CD8-positive, alpha-beta memory T cell (primary cell): ENCODE measurements at places on chromosomes 11 and 22.
A peak's percentile ranks its signal among the peaks of the same experiment; 100 is the strongest.

- no peak for DNase-seq
Measured at GRCh38 chr22:49606562-49607290, 220.9 kb downstream of the BRD1 start.

DNA sequence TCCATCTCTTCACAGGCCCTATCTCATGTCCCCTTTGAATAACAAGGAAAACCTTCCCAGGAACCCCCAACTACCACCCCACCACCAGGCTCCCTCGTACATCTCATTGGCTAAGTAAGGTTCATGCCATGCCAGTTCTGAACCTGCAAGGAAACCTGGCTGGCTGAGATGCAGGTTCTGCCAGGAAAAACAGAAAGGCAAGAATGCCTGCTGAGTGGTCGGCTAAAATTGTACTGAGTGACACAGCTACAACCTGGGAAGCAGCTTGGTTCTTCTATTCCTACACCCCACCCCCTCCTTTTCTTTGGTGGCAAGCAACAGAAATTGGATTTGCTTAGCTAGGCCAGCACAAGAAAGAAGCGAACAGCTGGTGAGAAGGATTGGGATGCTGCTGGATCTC is 36.1 kb upstream of the TSPAN18 start:
- DNase-seq, result no peak

- DNase-seq, result no peak
Measured at GRCh38 chr22:41261541-41262249, 21.0 kb upstream of the CHADL start.

- DNase-seq, result no peak
Measured at GRCh38 chr11:9473408-9473807, 12.6 kb downstream of the ZNF143 start.

GRCh38 chr11:124763156-124763947 is 1.3 kb upstream of the ESAM start:
- DNase-seq, result peak; percentile 80

- DNase-seq, result no peak
Measured at GRCh38 chr11:122979815-122980595, 1.6 kb downstream of the BSX start.

DNA sequence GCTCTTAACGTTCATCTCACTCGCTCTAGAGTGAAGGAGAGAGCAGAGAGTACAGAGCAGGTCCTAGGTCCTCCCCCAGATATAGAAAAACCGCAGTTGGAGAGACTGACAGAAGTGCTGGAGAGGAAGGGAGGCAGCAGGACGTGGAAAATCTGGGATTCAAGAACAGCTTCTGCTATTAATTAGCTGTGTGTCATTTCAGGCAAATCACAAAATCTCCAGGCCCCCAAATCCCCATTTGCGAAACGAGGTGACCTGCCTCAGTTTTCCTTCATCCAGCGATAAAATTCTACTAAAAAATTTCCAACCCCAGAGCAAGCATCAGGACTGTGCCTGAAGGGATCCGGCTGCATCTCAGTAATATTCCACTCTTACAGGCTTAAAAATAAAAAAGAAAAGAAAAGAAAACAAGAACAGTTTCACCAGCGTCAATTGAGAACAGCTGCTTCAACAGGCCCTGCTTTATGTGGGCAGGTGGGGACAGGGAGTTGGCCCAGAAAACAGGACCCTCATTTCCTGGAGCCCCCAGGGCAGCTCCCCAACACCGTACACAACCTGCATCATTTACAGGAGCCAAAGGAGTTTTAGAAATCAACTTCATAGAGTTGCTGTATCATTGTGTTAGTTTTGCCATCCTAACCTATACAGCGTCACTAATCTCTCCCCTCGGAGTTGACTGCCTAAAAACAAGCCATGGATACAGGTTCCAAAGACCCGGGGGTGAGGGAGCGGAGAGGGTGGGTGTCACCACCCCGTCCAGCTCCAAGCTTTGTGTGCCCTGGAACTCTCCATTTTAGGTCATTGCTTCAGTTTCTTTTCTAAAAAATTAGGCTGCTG is 2.3 kb upstream of the MALAT1 start:
- no peak for DNase-seq

- DNase-seq, result no peak
Measured at GRCh38 chr22:48167238-48167637, 1404.8 kb downstream of the TBC1D22A start.

- no peak for DNase-seq
Measured at GRCh38 chr11:86473991-86474833, 99.5 kb downstream of the CCDC81 start.

- no peak for DNase-seq
Measured at GRCh38 chr22:37973271-37974170, 10.8 kb downstream of the SOX10 start.

GRCh38 chr11:968822-969221 is 43.2 kb downstream of the AP2A2 start:
- DNase-seq, result no peak

GRCh38 chr11:118223992-118224391 is 819 bp downstream of the JAML start:
- peak; percentile 60 for DNase-seq

GRCh38 chr11:66568124-66568916 is at the start of gene CTSF:
Gene CTSF, minus strand, starts transcription at chr11:66568606. Its CDS starts 120 bp downstream, at chr11:66568486.
- DNase-seq, result peak; percentile 76

DNA sequence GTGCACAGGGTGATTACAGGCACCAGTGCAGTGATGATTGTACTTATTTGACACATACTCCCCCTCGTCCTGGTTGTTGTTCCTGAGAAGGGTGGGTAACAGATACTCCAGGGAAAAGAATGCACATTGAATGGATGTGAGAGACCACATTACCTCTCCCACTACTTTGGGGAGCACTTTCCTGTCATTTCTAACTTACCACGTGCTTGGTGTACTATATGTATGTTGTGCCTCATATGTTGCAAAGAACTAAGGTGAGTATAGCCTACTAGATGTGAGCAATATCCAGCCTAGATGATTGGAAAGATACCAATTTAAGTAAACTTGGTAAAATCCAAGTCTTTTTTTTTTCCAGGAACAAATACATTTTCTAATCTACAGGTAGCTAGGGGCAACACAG is 14.3 kb upstream of the SCARF2 start:
- no peak for DNase-seq

GRCh38 chr11:78345450-78345849 is 72.2 kb downstream of the GAB2 start:
- DNase-seq, result no peak

GRCh38 chr11:76260296-76260925 is 54.1 kb upstream of the WNT11 start:
- DNase-seq, result peak; percentile 35

GRCh38 chr11:130433357-130433756 is 4.9 kb upstream of the ADAMTS8 start:
- no peak for DNase-seq

DNA sequence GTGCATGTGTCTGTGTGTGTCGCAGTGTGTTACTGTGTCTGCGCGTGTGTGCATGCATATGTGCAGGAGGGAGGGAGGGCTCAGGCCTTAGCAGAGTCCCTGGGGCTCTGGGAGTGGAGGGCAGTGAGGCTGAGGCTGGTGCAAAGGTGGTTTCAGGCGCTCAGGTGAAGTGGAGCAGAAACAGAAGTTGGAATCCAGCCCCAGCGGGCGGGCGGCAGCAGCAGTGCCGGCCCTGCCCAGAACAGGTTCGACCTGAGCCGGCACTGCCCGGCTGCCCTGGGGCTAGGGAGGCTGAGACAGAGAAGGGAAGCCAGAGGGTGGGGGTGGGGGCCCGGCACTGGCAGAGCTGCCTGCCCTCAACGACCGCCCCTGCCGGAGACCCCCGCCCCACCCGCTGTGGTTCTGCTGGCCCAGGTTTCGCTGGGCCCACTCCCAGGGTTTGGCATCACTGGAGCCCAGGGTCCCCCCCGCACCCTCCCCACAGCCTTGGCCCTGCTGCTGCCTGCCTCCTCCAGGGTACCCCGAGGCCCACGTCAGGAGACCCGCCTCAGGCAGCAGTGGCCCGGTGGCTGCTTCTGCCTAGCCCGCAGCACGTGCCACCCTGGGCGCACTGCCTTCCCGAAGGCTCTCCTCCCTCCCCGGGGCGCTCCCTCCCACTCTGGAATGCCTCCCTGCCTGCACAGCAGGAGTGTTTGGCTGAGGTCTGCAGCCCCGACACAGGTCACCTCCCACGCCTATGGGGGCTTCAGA is 13.3 kb downstream of the ASCL2 start:
- no peak for DNase-seq

- DNase-seq, result no peak
Measured at GRCh38 chr22:40721266-40721665, 42.0 kb downstream of the MCHR1 start.

DNA sequence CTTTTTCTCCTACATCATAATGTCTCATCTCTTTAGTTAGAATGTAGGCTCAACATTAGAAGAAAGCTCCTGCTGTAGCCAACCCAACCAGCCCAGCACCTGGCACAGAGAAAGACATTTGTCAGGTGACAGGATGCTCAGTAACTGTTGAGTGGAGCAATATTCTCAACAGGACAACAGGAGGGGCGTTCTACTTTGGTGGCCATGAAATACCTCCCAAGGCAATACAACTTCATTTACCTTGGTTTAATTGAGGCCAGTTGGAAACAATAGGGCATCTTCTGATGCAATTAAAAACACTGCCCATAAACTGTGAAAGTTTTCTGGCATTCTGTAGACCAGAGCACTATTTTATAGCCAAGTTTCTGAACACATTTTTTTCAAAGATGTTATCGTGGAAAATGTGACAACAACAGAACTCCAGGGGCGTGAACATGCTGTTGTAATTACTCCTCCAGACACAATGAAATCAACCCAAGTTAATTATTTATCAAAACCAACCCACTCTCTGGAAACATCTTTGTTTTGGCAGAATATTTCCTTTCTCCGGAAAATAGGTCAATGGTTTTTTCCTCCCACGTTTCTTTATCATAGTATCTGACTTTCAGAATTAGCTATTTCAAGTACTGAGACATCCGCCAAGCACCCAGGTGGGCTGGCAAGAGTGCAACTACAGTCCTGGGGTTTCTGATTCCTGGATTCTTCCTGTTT is 538.1 kb downstream of the SOX6 start:
- DNase-seq, result no peak

DNA sequence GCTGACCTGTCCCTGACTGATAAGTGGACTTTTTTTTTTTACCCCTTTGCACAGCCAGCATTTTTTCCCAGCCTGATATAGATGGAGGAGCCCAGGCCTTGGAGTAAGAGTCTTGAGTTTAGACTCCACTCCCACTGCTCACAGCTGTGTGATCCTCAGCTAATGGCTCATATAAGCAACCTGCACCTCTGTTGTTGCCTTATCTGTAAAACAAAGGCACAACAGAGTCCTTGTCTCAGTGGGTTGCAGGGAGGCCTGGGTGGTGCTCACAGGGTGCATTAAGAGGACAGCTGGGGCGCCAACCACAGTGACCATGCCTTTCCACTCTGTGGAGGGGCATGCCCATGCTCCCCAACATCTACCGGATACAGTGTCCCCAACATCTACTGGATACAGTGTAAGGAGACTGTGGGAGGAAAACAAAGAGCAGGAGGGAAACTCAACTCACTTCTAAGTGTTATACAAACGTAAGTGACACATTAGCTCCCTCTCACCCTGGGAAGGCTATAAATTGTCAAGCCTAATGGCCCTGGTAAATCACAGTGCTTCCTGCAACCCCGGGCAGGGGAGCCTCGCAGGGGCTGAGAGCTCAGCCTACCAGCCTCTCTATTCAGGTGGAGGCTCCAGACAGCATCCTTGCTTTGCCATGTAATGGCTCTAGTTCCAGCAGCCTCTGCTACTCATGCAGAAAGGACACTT is 109.5 kb downstream of the TENM4 start:
- DNase-seq, result no peak

DNA sequence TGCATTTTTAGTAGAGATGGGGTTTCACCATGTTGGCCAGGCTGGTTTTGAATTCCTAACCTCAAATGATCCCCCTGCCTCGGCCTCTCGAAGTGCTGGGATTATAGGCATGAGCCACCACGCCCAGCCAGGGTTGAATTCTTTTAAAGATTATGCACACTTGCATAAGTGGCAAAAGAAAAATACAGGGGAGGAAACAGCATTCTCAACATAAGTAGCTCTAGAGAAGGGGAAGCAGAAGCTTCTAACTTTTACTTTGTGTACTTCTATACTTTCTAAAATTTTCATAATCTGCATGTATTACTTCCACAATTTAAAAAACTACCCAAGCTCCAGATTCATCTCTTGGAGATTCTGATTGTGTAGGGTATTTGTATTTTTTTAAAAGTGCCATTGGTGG is 108.0 kb downstream of the SLC1A2 start:
- DNase-seq, result no peak

DNA sequence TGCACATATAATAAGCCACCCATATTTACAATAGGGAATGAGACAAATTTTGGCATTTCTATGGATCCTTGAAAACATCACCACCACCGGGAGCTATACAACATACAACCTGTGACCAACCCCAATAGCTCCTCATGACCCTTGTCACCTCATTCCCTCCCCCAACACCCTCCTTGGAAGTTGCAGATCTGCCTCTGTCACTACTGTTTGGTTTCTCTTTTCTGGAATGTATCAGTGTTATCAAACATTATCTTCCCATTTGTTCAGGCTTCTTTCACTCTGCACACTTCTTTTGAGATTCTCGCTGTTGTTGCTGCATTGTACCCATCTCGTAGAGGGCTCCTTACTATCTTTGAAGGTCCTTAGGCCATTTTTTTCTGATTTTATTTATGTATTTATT is 75.6 kb downstream of the ZNF280B start:
- DNase-seq, result no peak

GRCh38 chr11:12798609-12799011 is 124.4 kb downstream of the TEAD1 start:
- no peak for DNase-seq

DNA sequence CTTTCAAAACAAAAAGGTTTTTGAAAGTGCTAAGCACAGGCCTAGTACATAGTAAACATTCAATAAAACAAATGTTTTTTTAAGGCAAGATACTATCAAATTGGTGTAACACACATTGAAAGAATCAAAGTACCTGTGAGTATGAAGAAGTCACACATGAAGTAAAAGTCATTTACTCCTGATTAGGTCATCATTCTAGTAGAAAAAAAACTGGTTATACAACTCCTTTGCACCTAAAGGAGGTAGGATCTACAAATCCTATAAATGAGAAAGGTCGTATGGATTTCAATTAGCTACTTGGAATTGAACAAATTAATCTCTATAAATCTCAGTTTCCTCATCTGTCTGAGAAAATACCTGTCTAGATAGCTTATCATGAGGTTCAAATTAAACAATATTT is 80.8 kb downstream of the SIK3 start:
- DNase-seq, result no peak

DNA sequence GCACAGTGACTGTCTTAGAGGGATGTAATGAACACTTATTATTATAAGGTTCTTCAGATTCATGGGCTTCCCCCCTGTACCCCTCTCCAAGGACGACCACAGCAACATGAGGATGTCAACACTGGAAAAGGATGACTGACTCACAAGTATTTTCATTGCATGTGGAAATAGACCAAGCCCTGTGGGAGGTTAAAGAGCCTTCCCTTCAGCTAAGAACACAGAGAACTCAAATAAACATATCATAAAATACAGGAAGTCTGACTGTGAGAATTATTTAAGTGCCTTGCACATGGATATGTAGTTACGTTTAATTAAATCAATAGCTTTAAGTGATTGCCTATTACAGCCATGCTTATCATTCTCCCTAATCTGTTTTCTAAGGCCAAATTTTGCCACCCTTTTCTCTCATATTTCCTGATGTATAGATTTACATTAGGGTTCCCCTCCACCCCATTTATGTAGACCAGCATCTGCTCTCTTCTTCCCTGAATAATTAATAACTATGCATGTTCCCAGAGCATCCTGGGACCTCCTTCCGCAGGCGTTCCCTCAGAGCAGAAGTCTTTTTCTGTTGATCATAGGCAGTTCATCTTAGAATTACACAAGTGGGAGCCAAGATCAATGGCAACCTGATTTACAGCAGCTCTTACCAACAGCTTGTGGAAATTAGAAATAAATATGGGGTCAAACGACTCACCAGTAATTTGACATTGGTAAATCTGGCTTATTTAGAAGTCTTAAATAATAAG is 226.9 kb downstream of the OPCML start:
- no peak for DNase-seq
